ENCODE measurements at places on chromosomes 13 and 19.

- no peak for DNase-seq
Measured at GRCh38 chr13:37385956-37386670, 212.5 kb downstream of the POSTN start.

DNA sequence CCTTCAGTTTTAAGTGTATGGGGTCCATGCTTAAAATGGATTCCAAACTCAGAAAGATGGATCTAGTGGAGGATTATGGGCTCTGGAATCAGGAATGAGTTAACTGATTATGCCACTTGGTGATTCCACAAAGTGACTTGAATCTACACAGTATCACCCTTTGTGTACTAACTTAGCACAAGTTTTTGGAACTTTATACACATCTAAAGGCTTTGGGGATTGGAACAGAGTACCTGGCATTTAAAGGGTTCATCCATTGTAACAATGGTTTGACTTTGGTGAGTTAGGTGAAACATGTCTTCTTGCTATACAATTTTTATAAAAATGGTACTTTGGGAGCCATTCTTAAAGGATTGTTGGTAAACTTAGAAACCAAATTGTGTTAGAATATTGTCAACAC, 1.1 kb downstream of the RPL21 start:
- no peak for DNase-seq

DNA sequence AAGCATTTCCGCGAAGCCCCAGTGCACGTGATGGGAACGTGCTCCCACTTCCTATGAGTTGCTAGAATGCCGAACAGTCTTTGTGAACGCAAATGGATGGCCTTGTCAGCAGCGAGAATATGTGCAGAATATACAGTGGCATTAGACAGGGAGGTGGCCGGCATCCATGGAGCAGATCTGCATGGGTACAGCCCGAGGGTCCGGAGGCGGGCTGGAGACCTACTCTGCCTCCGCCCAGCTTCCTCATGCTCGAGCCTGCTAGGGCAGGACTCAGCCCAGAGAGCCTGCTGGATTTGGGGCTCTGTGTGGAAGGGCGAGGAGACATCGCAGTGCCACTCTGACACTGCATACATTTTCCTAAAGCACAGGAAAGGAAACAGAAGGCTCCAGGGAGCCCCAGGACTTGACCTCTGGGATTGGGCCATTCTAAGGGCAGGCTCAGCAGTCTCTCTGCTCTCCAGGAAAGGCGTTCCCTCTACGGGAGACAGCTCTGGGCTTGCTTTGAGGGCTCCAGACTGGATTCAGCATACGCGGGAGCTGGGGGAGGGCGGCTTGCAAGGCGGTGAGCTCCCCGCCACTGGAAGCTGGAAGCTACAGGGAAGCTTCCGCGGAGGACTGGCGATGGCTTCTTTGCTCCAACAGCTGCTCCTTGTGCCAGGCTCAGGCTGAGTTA, 55.9 kb upstream of the UQCRFS1 start:
- no peak for DNase-seq

DNA sequence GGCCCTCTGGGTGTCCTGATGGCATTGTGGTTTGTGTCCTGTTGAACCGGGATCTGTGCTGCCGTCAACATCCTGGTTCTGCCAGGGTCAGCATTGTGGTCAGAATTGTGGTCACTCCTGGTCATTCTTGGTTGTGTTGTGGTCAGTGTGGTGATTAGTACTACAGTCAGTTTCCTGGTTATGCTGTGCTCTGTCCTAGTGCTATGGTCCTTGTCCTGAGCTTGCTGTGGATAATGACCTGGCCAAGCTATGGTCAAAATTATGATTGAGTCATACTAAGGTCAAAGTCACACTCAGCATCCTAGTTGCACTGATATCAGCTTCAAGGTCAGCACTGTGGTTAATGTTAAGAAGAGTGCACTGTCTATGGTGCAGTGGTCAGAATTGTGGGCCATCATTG, 4.5 kb upstream of the OLFM2 start:
- DNase-seq = no peak

GRCh38 chr13:30113551-30113950, 193.8 kb downstream of the KATNAL1 start:
- no peak for DNase-seq

- DNase-seq = no peak
Measured at GRCh38 chr13:75675421-75675820, 39.3 kb downstream of the LMO7 start.

GRCh38 chr19:55528030-55528803, 8.7 kb downstream of the SBK2 start:
- no peak for DNase-seq

DNA sequence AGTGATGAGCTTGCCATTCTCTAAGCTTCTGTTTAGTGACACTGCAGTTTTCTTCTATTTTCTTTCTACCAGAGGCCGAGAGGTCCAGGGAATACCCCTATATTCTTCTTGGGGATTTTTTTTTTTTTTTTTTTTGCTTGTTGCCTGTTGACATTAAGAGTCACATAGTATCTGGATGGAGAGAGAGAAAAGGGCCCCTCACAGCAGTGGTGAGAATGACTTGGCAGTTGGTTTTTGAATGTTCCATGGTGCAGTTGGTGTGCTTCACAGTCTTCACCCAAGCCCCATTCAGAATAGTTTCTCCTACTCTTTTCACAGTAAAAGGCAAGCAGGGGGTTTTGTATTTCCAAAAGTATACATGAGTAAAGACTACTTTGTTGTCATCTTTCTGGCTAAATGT, 577.9 kb downstream of the LMO7 start:
- no peak for DNase-seq

- DNase-seq = peak; percentile 34
Measured at GRCh38 chr13:80340651-80341100, 250 bp downstream of the SPRY2 start.

GRCh38 chr13:22220151-22221135, 549.6 kb downstream of the FGF9 start:
- DNase-seq = no peak
